Common myeloid progenitor, CD34-positive (primary cell): ENCODE measurements at places on chromosomes 5 and 9.

- no peak for DNase-seq
These were observed 62.2 kb downstream of the RAD23B start for GRCh38 chr9:107345327-107345726.

GRCh38 chr5:74103131-74104023 lies 477.4 kb downstream of the ARHGEF28 start:
- no peak for DNase-seq

GRCh38 chr5:88805151-88805784 lies 77.7 kb downstream of the MEF2C start:
- DNase-seq: no peak

GRCh38 chr5:151720215-151720614 lies 33.5 kb upstream of the SPARC start:
- DNase-seq: no peak

DNA sequence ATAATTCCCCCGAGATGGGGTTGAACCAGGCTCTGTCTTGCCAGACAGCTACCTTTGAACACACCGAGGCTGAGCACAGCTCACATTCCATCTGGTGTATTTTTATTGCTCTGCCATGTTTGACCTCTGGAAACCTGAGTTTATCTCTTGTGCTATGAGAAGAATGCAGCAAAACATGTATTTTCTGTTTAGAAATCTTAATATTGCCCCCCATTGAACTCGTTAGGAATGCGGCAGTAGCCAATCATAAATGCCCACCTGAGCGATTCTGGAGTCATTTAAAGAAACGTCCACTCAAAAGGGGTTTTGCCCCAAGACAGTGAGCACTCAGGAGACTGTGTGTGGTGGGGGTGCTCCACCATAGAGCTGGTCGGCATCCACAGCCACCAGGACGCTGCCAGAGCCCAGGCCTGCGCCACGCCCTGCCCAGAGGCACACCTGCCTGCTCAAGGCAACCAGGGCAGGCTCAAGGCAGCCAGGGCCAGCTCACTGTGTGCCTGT lies 26.9 kb downstream of the FGD3 start:
- no peak for DNase-seq

- no peak for DNase-seq
These were observed 37.9 kb downstream of the ZFR start for GRCh38 chr5:32406650-32407049.

GRCh38 chr9:88508326-88508725 lies 26.7 kb upstream of the NXNL2 start:
- no peak for DNase-seq

GRCh38 chr5:1108023-1108864 lies 3.6 kb downstream of the SLC12A7 start:
- peak; percentile 73 for DNase-seq

DNA sequence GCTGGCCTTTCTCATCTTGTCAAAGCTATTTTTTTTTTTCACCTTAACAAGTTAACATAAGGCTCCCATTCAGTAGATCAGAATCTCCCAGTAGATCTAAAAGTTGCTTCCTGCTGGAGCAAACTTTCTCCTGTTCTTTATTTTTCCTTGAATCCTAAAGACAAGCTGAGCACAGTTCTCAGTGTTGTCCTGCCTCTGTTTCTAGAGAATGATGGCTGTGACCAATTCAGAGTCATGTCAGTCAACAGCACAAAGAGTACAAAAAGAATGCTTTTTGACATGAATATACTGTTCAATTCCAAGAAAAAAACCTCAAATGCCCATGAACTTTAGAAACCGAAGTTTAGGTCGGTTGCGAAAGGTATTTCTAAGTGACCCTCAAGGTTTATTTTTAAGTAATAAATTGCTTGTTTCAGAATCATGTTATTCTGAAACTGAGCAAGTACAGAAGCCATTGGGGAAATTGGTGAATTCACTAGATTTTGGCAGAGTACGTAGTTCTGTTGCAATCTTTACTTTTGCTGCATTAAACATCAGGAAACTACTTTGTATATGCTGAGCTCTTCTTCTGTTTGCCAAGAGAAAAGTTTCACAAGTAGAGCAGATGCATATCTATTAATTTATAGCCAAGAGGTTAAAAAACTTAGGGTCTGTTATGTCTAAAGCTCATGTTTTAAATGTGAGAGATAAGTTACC lies 161.7 kb upstream of the RPS23 start:
- no peak for DNase-seq

- no peak for DNase-seq
These were observed 4.4 kb upstream of the MEF2C start for GRCh38 chr5:88887342-88887741.

GRCh38 chr9:107489687-107490605 lies at the start of gene KLF4:
KLF4 (minus strand) TSS chr9:107489769; CDS start chr9:107489172, 597 bp downstream.
- peak; percentile 95 for DNase-seq

GRCh38 chr5:134252671-134253070 lies 26.8 kb upstream of the PPP2CA start:
- no peak for DNase-seq
